Activated effector memory CD4-positive, alpha-beta T cell treated with anti-CD3 and anti-CD28 coated beads, Interleukin-2, amount 50 U/mL, for 16 hours (primary cell): ENCODE measurements at places on chromosomes 1 and 21.

- no peak for DNase-seq
Measured at GRCh38 chr1:172405912-172406311, 14.6 kb upstream of the C1orf105 start.

DNA sequence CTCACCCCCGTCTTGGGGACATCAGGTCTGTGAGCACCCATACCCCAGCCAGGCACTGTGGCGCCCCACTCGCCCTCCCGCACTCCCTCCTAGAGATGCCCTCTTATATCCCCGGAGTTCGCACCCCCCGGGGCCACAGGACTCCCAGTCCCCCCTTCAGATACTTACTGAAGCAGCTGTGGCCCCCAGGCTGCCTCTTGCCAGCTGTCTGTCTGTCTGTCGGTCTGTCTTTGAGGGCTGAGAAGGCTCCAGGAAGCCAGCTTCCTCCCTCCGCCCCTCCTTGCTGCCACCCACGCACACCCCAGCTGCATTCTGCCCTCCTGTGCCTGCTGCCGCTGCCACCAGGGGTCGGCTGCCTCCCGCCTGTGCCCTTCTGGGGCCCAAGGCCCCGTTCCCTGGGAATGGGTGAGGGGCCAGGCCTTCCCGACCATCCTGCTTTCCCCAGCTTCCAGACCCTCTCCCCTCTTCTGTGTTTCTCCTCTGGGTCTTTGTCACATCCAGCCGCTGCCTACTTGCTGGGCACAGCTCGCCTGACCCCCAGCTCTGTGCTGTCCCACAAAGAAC lies at the start of gene PTPN7:
TSS of gene PTPN7 (minus strand) at position 226 of the 564 bp plus-strand sequence. CDS start 1,200 bp downstream, outside the sequence.
- peak; percentile 94 for DNase-seq

GRCh38 chr1:197222780-197223179 lies 45.3 kb upstream of the CRB1 start:
- DNase-seq, result no peak

DNA sequence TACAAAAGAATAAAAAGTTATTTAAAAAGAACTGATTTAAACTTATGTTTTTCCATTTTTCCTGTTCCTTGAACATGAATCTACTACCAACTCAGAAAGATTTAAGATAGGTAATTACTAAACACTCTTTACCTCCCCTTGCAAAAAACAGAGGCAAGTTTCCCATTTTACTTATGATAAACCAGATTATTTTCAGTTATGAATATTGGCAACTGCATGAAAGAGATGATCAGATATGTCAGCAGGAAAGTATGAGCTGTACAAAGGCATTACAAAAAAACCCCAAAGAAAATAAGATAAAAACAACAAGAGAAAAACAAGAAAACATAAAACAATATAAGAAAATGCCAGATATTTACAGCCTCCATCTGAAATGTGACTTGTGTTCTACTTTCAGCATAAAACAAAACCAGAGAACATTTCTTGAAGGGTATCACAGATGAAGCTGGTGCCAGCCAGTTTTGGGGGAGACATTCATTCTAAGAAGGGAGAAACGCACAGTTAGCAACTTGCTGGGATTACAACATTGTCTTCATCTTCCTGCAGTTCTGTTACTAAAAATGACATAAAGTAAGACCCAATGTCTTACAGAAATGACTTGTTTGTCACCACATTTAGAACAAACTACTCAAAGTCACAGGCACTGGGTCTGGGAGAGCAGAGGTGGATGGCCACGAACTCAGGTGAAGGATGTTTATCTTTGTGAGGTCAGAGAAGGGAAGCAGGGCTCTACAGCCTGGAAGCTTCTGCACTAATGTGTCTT lies 19.1 kb downstream of the ZC3H12A start:
- DNase-seq, result no peak

GRCh38 chr1:114455102-114455785 lies 55.8 kb downstream of the TRIM33 start:
- DNase-seq, result no peak

DNA sequence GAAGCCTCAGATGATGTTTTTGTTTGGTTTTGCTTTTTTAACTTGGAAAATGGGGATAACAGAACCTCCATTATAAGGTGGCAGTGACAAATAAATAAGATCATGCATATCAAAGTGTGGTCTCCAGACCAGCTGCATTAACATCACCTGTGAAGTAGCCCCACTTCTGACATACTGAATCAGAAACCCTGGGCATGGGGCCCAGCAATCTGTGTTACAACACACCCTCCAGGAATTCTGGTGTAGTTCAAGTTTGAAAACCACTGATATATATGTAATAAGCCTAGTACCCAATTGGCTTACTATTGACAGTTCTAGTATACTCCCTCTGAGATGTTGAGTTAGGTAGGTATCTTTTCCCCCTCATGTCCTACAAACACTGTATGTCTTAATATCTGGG lies 24.1 kb upstream of the RNF19B start:
- no peak for DNase-seq

DNA sequence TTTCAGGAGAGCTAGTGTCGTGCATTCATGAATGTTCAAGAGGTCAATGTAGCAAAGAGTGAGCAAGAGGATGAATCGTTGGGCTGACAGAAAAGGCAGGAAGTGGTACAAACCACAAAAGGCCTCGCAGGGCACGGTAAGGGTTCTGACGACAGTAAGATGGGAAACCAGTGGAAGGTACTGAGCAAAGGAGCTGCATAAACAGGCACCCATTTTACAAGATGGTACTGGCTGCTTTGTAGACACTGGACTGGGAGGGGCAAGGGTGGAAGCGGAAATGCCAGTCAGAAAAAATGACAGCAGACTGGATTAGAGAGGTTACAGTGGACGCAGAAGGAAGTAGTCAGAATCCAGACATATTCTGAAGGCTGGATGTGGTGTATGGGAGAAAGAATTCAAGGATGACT lies 123.5 kb downstream of the PTPN14 start:
- peak; percentile 74 for DNase-seq

GRCh38 chr1:230668227-230668626 lies 25.9 kb downstream of the COG2 start:
- DNase-seq, result no peak

DNA sequence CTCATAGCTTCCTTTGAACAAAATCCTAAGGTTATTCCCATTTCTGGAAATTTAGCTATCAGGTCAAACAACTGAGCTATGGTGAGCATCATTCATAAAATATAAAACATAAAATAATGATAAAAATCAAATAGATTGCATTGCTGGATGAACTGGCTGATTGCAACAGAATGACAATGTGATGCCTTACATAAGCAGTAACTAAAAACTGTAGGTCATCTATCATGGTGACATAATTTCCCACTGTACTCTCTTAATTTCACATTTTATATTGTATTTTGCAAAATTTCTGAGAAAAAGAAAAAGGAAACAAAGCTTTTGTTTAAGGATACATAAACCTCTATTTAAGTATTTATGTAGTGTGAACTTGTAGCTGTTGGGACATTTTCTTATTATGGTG lies 4.6 kb downstream of the PTGER3 start:
- no peak for DNase-seq

DNA sequence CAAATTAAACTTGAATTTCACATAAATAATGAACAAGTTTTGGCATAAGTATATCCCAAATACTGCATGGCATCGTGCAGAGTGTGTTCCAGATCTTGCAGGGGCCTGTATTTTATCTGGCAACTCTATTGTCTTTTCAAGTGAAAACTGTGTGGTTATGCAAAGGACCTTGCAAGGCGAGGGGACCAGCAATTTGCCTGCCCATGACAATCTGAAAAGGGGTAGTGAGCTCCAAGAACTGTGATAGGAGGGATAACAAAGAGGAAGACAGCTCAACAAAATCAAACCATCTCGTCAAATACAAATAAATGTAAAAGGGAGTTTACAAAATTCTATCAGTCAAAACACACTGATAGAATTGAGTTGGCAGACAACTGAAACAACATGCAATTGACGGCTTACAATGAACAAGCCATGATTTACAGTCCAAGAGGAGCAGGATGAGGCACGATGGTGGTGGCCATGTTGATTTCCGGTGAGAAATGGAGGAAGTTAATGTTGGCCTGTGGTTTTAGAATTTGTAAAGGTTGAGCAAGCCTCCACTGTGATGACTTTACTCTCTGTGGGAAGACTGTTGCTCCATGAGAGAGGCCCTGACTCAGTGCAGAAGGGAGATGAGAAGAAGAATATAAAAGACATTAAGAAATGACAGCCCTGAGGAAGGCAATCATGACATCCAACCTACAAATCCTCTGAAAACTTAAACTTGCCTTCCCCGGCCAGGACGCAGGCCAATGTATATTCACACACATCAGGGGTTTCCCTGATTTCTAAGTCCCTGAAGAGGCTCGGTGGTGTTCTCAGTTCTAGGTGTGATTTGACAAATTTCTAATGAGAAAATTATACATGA lies 132.2 kb downstream of the ADSS2 start:
- peak; percentile 67 for DNase-seq

GRCh38 chr1:17667641-17668040 lies 87.5 kb upstream of the ACTL8 start:
- DNase-seq, result no peak

DNA sequence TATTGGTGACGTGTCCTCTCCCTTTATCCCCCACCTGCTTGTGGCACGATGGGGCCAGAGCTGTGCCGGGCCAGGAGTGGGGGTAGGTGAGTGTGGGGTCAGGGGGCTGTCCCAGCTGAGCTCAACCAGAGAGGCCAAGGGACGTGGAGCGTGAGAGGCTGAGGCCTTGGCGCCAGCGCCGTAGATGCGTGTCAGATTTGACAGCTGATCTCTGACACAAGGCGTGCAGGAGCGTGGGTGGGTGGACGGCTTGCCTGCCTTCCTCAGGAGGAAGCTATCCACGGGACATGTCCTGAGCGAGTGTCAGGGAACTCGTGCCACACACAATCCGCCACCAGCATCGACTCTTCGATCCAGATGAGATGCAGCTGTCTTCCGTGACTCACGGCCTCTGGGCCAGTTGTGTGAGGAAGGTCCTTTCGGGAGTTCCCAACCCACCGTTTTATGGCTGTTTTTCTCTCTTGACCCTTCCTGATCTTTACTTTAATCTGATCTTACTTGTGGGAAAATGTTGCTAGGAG lies 56.7 kb downstream of the SPSB1 start:
- no peak for DNase-seq

GRCh38 chr1:58778385-58779000 lies 5.4 kb downstream of the JUN start:
- DNase-seq, result no peak

- no peak for DNase-seq
Measured at GRCh38 chr1:155077346-155077745, 1.3 kb upstream of the EFNA3 start.

DNA sequence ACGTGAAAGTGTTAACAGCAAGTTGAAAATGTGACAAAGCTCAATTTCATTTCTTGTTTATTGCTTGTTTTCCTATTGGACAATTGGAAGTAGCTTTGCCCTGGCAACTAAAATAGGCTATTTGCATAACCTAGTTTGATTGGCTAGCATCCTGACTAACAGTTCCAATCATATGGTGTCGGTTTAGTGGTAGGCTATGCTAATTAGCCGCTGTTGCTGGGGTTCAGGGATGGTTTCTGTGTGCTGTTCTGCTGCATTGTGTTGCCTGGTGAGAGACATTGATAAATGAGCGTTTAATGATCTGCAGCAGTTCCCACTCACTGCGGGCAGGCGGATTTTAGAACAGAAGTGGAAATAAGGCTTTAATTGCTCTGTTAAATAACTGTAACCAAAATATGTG lies 68.5 kb downstream of the DYRK1A start:
- DNase-seq, result no peak

DNA sequence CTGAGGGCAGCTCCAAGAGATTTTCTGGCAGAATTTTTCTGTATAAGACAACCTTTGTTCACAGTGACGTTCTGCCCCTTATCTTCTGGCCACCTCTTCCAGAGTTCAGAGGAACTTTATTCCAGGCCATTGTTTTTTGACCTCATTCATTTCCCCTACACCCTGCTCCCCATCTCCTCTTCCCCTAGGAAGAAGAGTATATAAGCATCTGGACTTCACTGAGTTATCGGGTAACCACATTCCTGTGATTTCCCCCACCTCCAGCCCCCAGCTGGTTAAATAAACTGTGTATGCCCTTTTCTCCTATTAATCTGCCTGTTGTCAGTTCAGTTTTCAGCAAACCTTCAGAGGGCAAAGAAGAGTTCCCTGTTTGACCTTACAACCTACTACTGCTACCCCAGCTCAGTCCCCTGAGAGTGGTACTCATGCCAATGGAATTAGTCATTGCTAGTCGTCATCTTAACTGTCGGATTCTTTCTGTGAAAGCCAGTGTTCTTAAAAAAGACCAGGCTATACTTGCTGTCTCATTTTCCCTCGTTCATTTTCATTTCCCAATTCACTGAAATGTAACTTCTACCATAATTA lies 14.3 kb upstream of the ALG14 start:
- DNase-seq, result no peak

GRCh38 chr1:227253065-227253464 lies 65.2 kb downstream of the CDC42BPA start:
- no peak for DNase-seq

DNA sequence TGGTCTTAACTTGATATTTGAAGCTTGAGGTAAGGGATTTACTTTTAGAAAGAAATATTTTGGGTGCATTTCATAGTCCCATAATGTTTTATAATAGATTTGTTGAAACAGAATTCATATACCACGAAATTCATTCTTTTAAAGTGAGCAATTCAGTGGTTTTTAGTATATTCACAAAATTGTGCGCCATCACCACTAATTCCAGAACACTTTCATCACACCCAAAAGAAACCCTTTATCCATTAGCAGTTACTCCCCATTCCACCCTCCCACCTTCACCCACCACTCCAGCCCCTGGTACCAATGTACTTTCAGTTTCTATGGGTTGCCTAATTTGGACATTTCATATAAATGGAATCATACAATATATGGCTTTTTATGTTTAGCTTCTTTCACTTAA lies 38.9 kb upstream of the DMRTB1 start:
- no peak for DNase-seq

GRCh38 chr1:15364740-15365139 lies 44.9 kb upstream of the EFHD2 start:
- DNase-seq, result no peak

DNA sequence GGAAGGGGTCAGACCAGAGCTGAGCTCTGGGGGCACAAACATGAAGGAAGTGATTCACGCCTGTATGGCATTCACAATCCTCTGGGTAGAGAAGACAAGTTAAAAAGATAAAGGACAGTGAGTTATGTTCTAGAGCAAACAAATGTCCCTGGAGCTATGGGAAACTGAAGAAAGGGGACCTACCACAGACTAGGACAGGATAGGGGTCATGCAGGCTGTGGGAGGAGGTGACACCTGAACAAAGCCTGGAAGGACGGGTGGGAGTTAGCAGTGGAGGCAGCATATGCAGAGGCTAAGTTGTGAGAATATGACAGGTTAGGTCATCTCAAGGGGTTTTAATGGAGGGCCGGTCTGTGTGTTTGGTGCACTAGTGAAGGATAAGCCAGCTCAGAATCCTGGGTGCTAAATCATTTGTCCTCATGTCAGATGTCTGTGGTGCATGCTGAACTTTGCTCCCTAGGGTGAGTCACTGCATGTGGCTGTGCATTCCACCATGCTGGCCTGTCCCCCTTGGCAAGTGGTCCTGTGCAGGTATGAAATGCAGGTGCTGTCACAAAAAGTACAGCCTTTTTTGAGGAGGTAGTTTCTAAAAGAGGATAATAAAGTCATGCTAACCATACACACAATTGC lies 28.5 kb downstream of the TNN start:
- DNase-seq, result no peak
